HT-29 (cell line): ENCODE measurements at places on chromosomes 13 and 19. TPM values are rescaled to one million over a fixed set of nuclear protein-coding genes. Genes with fewer than 3 reads are reported as not detected.

Gene CRLF1
- total RNA-seq, result 0.16 TPM in 1 of 2 replicates, not detected in the other

Gene TBXA2R
- total RNA-seq, result not detected in 2 replicates

Gene FLT1
- not detected in 2 replicates for total RNA-seq

Gene PALM
- total RNA-seq, result 0.13 TPM in 1 of 2 replicates, not detected in the other

Gene PLVAP
- not detected in 2 replicates for total RNA-seq

Gene PRDX2
- 378 and 396 TPM in 2 replicates for total RNA-seq

DNA sequence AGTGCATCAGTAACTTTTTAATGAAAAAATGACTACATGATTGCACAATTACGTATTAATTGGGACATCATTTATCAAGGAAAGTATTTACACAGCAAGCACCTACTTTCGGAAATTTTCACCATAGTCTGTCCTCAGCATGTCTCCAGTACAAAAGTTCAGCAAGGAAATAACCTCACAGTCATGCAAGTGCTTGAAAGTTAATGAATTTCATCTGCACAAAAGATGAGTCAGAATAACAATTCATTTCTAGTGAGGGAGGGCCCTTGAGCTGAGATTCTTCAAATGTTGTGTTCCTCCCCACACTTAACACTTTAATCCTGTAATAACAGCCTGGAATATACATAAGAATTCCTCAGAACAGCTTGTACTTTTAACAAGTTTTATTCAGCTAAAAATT lies 49.0 kb upstream of the OXGR1 start:
- no peak for DNase-seq

DNA sequence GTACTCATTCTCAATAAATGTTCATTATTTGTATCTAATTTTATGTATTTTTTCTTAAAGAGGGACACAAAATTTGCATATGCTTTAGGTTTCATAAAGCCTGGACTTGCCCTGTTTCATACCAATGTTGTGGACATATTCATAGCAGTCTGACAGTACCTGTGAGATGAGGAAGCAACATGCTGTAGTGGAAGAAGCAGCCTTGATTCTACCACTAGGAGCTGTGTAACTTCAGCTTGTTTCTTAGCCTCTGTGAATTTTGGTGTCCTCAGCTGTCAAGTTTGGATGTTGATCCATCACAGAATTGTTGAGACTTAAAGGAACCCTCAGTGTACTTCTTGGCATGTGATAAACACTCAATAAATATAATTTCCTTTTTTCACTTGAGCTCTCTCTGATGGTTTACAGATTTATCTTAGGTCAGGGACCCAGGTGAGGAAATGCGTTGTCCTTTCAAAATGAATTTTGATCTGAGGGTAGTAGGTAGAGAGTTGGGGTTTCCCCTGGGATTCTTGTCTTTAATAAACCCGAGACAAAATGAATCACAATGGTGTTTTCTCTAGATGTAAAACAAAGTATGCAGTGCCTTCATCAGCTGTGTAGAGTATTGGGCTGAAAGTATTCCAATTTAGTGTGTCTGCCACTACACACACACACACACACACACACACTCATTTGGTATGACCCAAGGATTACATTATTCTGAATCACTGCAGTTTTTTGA lies 152.1 kb downstream of the KCNRG start:
- DNase-seq, result no peak
